ENCODE measurements at places on chromosomes 2 and 18.

- DNase-seq, result no peak
Measured at GRCh38 chr2:168895771-168896170, 5.3 kb upstream of the G6PC2 start.

DNA sequence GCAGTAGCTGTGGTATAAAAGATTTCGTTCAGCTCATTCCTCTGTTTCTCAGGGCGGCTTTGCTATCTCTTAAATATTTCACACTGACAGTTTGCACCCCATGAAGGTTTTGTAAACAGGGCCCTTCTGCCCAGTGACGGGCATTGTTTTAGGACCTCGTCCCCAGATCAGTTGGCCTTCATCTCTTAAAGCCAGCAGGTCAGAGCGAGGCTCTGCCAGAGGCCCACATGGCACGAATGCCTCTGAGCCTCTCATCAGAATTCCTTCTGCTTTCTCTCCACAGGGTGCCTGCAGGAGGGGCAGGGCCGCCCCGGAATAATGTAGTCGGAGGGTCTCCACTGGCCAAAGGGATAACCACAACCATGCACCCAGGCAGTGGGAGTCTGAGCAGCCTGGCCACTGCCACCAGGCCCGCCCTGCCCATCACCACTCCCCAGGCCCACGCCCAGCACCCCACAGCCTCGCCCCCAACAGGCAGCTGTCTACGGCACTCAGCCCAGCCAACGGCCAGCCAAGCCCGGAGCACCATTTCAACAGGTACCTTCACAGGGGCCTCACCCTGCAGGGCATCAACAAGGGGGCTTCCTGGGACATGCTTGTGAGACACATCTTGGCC, 177.0 kb downstream of the SEPTIN10 start:
- no peak for DNase-seq

DNA sequence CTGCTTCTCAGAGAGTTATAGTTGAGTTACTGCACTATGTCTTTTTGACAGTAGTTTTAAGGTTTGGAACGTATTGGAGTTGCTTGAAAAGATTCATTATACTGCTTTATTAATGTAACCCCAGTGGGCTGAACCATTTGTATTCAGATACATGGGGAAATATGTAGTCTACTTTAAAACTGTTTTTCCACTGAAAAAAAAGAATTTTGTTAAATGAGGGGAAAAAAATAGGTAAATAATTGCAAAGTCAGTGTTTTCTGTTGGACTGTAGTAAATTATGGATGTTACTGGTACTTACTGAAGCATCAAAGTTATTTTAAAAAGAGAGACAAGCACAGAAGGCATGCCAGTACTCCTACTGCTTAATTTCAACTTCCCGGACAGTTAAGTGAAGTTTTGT, 36.4 kb downstream of the ZC3H15 start:
- DNase-seq, result no peak

DNA sequence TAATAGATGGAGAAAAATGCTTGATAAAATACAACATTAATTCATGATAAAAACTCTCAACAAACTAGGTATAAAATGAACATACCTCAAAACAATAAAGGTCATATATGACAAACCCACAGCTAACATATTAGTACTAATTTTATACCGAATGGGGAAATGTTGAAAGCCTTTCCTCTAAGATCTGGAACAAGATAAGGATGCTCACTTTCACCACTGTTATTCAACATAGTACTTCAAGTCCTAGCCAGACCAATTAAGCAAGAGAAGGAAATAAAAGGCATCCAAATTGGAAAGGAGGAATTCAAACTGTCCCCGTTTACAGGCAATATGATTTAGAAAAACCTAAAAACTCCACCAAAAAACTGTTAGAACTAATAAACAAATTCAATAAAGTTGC, 61.5 kb upstream of the CTIF start:
- DNase-seq, result no peak

DNA sequence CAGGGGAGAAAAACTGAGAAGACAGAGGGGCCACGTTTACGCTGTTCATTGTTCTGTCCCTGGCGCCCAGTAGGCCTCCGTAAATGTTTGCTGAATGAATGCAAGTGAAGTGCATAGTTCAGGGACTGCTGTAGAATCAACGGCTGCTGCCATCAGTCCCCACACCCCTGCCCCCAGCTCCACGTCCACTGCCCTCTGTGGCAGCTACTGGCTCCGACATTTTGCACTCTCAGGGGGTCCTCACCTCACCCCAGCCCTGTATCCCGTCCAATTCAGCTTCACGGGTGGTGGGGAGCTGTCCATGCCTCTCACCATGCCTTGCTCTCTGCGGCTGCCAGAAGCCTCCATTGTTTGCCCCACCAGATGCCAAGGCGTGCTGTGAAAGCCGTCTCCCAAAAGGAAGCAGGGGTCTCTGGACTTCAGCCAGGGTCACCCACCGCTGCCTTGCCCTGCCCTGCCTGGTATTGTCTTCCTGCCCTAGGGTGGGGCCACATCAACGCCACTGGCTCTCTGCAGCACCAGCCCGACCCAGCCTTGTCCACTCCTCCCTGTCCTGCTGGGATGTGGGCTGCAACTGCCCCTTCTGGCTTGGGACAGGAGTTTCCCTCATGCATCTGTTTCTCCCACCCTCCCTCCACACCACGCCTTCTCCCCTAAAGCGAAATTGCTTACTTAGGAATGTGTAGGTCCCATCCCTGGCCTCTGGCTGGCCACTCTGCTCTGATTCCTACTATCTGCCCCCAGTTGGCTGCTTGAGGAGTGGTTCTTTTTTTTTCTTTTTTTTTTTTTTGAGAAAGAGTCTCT, 86.0 kb downstream of the RHOB start:
- no peak for DNase-seq

DNA sequence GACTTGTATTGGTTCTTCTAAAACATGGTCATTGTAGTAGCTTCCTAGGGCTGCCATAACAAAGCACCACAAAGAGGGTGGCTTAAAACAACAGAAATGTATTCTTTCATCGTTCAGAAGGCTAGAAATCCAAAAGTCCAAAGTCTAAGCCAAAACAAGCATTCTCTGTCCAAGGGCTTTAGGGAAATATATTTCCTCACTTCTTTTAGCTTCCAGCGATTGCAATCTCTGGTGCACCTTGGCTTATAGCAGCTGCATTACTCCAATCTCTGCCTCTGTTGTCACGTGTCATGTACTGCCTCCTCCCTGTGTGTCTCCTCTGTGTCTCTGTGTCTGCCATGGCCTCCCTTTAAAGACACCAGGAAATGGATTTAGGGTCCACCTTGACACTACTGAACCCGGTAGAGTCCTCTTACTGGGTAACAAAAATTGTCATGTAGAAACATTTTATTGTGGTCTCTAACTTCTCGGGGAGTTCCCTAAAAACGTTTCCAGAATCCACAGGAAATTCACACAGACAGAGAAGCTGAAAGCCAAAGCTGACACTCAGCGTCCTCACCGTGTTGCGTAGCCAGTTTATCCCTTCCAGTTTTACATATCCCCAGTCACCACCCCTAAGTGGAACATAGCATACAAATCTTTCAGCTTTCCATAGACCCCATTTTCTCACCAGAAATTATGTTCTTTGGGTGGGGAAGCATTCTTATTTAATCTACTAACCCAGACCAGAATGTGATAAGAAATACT, 20.7 kb upstream of the TTN start:
- no peak for DNase-seq

- DNase-seq, result no peak
Measured at GRCh38 chr2:234885118-234885517, 66.7 kb upstream of the SH3BP4 start.

DNA sequence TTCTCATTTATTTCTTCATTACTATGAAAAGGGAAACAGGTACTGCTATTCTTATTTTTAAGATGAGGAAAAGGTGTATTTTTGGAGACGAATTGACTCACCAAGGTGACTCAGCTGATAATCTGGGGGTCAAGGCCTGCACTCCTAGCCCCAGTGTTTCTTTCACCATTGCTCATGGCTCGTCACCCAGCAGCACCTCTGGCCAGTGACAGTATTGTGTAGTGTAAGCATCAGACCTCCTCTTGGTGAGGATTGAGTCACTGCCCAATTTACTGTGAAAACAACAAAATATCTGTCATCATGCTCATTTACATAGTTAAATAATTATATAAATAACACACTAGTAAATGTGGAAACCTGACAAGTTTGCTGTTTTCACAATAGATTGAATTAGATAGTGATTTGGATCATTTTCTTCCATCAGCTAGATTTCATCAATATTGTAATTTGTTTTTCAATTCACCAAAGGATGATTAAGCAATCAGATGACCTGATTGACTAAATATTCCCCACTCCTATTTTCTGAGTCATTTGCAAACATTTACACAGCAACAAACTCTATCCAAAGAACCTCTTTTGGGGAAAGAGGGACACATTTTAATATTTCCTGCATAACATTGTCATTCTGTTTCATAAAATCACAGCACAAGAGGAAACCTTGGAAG, 492.8 kb upstream of the RAB12 start:
- DNase-seq, result peak; percentile 10

- peak; percentile 37 for DNase-seq
Measured at GRCh38 chr2:235666213-235666781, 172.5 kb downstream of the AGAP1 start.

DNA sequence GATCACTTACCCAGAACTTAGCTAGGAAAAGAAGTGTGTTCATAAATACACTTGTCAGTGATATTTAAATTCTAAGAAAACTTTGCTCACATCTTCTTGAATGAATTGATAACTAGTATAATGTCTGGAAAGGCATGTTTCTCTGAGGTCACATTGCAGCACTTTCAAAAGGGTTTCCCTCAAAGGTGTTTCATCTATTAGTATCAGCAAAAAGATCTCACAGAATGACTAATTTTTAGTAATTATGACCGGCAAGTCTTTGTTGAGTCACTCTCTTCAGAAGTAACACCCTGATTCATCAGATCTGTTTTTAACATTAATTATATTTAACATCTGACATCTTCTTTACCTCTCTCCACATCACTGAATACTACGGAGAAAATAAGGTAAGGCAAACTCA, 222.3 kb downstream of the IKZF2 start:
- DNase-seq, result no peak

DNA sequence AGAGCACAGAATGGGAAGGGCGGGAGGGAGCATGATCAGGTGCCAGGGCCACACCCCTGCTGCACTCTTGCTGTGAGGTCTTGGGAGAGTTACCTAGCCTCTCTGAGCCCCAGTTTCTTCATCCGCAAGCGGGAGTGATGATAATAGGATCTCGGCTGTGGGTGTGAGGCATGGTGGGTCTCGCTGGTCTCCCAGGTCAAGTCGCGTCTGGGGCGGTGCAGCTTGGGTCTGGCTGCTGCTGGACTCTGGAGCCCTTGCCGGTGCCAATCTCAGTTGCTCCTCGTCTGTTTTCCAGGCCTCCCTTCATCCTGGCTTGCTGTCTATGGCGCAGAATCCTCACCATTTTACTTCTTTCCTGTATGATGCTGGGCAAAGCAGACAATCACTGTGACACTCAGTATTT, 130.3 kb upstream of the RAB12 start:
- no peak for DNase-seq

DNA sequence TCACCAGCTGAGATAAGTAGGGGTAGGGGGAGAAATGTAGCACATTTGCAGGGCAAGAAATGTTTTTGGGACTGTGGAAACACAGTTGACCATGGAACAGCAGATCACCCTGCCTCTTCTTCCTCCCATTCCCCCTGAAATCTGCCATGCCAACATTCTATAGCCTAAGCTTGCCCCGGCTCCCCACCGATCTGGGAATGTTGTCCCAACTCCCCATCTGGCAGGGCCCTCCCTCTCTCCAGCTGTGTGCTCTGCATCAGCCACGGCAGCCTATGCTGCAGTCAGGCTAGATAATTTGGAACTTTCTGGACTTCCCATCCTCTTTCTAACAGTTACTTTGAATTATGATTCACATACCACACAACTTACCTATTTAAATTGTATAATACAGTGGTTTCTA, 425.1 kb upstream of the RAB6C start:
- no peak for DNase-seq

DNA sequence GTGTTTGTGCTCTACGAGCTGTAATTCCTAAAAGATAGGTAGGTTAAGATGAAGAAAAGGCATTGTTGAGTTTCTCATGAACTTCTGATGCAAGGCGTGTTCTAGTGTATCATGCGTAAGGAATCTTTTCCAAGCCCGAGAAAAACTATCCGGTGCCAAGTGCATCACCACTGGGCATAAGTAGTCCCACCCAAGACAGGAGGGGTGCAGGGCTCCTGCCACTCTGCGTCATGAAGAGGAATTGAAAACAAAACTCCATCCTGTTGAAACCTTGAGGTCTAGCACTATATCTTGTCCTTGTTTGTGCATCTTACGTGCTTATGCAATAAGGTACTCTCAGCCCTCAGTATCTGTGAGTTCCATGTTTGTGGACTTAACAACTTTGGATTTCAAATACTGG, 45.7 kb downstream of the RAB31 start:
- DNase-seq, result no peak

DNA sequence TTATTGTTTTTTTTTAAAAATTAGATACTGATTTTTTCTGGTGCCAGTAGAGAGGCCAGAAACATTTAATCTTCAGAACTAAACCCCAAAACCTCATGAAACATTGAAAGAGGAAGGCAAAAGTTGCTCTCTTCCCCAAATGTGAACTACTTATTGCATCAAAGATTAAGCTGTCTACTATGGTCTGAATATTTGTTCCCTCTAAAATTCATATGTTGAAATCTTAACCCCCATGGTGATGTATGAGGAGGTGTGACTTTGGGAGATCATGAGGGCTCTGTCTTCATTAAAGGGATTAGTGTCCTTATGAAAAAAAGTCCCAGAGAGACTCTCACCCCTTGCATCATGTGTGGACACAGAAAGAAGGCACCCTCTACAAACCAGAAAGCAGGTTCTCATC, 28.2 kb upstream of the SLC8A1 start:
- no peak for DNase-seq

GRCh38 chr2:176931588-176932563, 280.7 kb upstream of the HNRNPA3 start:
- no peak for DNase-seq

DNA sequence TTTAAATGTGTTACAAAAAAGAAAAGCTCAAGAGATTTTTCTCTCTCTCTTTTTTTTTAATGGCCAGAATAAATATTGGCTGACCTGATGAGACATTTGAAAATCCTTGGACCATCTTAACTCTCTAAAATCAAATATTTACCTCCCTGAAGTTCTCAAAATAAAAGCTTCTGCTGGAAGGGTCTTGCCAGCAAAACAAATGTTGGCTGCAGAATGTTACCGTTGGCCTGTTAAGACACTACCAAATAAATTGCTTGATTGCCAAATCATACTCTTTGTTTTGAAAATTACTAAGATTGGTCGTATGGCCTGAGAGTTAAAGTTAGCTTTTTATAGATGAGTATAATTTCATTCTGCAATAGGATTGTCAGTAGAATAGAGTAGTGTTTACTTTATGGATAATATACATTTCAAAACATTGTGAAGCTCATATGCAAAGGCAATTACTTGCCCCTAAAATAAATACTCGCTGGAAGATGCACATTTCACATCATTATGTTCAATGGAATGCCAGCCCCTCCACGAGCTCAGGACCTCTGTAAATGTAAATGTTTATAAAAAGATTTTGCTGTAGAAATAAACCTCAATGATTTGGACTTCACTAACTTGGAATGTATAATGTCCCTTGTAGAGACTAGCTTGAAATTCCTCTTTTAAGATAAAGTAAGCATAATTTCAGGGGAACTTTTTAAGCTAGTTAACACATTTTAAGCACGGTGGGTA, 193.4 kb downstream of the SOX11 start:
- no peak for DNase-seq

Data from amniotic stem cell (primary cell).